ENCODE measurements at places on chromosomes 6 and 20.

DNA sequence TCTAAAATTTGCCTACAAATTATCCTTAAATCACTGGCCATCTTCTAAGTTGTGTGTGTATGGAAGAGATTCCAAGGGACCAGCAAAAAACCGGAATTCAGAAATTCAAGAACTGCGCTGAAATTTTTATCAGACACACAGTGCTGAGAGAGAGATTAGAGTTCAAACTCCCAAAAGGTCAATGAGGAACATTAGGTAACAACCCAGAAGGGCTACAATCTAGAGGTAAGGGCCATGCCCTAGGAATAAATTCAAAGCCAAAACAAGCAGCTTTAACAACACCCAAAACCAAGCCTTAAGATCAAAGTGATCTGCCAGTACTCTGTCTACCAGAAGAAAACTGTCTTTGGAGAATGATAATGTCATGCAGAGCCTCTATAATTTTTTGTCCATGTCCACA lies 17.8 kb downstream of the SRSF12 start:
- DNase-seq = no peak

- no peak for DNase-seq
Measured at GRCh38 chr6:144335311-144335861, 50.3 kb downstream of the UTRN start.

DNA sequence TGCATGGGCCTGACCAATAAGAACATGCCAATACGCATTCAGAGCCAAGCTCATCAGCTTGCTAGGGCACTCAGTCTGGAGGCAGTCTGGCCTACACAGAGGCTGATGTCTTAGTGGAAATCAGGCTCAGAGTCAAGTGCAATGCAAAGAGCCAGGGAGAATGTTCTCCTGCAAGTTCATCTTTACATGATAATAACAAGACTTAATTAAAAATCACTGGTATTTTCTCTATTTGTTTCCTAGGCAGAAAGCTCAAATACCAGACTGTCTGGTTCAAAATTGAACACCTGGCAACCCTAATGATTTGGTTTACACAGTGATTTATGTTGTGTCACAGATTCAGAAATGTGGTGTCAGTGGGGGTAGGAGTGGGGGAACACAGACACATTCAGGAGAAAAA lies 689.3 kb upstream of the FLRT3 start:
- DNase-seq = no peak

GRCh38 chr20:32199006-32199405 lies 8.5 kb downstream of the PLAGL2 start:
- no peak for DNase-seq

DNA sequence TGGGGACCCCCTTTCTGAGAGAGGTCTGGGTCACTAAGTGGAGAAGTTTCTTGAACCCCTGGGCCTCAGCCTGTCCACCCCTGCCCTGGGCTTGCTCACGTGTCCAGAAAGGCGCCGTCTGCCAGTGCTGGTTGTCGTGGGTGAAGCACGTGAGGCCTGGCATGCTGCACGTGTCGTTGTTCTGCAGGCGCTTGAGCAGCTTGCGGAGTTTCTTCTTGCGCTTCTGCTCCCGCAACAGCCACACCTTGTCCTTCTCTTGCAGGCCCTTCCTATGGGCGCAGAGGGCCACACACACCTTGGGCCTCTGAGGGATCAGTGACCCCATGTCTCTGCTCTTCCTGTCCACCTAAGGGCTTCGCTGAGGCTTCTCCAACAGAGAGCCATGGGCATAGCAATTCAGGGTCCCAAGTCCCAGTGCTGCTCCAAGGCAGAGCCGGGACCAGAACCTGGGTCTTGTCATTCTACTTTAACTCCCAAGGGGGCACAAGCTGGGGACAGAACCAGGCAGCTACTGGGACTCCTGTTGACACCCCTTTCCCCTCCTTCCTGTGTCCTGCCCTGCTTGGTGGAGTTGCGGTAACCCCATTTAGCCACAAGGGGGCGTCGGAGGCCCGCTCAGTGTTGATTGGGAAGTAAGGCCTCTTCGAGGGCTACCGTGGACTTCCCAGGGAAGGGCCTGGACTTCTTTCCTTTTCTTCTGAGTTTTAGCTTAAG lies 121.8 kb downstream of the SULF2 start:
- DNase-seq = peak; percentile 76

DNA sequence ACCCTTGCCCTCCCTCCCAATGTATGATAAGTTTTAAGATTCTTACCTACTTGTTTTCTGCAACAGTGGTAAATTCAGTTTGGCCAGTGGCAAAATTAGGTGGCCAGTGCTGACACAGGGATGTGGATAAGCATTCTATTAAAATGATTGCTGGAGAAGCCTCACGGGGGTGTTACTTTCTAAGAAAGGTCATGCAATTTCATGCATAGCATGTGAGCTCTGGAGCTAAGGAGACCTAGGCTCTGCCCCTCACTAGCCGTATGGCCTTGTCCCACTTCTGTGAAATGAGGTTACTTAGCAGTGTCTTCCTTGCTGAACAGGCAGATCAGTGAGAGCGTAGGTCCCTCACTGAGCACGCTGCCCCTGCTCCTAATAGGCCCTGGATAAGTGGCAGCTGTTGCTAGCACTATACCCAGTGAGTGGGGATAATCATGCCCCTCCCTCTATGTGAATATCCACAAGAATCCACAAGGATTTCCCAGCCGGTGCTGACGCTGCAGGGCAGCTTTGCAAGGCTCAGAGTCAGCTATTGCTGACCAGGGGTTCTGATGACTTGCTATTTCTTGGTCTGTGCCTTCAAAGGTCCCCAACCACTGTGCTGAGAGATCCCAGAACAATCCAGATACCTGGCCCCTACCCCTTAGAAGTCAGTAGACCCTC lies 86.5 kb upstream of the MRPS10 start:
- DNase-seq = no peak

DNA sequence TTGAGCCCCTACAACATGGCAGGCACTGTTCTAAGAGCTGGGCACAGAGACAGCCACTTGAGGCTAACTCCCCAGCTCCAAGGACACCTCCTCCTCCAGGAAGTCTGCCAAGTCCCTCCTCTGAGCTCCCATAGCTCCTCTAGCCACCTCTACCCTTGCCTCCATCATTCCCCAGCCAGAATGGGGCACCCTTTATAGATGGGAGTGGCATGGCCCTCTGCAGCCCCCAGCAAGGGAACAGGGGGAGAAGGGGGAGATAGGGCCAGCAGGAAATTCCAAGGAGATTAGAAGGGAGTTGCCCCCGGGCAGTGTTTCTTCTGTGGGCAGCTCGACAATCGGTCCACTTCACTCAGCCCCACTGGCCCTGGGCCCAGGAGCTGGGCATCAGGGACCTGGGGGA lies 19.7 kb upstream of the TLDC2 start:
- no peak for DNase-seq

DNA sequence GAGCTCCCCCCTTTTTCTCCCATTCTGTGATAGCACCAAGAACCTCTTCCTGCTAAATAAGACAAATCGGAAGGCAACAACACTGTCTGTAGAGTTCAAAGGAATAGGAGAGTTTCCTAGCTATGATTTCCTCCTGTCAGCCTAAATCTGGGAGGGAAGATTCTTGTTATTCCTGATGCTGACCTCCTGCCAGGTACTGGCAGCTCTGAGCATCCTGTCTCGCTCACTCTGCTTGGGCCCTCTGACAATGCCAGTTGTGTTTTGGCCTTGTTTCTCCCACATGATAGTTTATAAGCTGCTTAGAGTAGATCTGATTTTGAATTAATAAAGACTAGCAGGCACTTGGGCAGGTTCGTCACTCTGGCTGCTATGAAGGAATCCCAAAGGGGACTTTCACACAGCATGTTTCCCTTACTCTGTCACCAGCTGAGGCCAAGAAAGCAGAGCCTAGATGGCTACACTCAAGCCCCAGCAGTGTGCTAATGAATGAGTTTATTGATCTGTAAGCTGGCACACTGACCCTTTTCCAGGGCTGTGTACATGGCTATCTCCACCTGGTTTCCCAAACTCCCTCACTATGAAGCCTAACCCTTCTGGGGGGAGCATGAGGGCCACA lies 52.3 kb downstream of the UQCC1 start:
- DNase-seq = no peak

DNA sequence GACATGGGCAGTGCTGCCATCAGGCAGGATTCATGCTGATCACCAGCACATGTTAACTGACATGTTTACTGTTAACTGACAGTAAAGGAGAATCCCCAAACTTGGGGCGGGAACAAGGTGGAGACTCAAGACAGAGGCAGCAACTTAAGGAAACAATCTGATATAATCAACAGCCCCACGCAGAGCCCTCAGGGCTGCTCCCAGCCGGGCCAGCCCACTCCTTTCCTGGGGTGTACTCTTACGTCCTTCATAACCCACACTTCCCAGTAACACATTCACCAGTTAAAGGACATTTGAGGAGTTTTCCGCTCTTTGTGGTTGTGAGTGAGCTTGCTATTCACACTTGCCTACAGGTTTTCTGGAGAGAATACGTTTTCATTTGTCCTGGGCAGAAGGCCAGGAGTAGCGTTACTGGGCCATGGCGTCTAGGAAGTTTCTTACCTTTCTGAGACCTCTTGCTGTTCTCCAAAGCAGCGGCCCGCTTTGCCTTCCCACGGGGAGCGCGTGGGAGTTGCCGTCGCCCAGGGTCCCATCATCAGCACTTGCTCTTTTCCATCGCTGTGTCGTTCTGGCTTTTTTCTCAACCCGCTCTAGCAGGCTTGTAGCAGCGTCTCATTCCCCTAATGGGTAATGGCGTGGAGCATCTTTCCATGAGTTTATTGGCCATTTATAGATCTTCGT lies 56.4 kb downstream of the FOXF2 start:
- DNase-seq = no peak

- DNase-seq = no peak
Measured at GRCh38 chr6:43833223-43833995, 63.4 kb downstream of the VEGFA start.

GRCh38 chr20:2663887-2664719 lies at the start of gene IDH3B:
IDH3B (minus strand) TSS chr20:2664216; CDS start chr20:2664188, 28 bp downstream.
- DNase-seq = peak; percentile 89

DNA sequence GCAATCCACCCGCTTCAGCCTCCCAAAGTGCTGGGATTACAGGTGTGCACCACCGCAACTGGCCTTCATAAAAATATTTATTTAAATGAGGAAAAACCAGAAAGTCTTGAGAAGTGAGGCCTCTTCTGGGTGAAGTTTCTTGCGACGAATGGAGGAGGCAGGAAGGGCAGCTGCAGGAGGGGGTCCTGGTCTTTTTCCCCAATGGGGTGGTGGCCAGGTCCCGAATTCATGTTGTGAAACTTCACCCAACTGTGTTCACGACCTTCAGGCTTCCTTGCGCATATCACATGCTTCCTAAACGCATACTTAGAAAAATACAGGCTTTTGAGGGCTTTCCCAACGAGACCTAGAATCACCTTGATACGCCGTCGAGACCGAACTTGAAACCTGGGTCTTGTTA lies 145.1 kb downstream of the CDH4 start:
- no peak for DNase-seq

GRCh38 chr6:39490108-39490507 lies 167.6 kb upstream of the KCNK16 start:
- no peak for DNase-seq

DNA sequence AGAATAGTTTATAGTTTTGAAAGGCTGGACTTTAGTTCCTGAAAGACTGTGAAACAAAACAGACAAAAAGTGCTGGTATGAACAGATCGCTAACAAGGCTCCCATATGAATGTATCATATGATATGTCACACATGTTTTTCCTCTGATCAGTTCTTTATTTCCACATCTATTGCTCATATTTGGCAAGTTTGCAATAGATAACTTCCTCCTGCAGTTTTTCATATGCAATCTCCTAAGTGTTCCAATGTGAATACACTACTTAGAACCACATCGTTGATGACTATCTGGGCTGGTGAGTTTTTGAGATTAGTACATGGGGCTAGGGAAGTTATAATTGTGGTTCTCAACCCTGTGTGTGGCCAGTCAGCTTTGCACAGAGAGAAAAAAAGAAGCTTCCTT lies 23.1 kb downstream of the CRYBG1 start:
- no peak for DNase-seq

DNA sequence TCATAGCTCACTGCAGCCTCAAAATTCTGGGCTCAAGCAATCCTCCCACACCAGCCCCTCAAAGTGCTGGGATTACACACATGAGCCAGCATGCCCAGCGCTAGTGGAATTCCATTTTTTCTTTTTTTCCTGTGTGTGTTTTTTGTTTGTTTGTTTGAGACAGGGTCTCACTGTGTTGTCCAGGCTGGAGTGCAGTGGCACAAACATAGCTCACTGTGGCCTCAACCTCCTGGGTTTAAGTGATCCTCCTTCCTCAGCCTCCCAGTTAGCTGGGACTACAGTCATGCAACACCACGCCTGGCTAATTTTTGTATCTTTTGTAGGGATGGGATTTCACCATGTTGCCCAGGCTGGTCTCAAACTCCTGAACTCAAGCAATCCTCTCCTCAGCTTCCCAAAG lies 14.1 kb upstream of the PARD6B start:
- no peak for DNase-seq

GRCh38 chr6:63904650-63905248 lies 269.1 kb downstream of the PHF3 start:
- no peak for DNase-seq

DNA sequence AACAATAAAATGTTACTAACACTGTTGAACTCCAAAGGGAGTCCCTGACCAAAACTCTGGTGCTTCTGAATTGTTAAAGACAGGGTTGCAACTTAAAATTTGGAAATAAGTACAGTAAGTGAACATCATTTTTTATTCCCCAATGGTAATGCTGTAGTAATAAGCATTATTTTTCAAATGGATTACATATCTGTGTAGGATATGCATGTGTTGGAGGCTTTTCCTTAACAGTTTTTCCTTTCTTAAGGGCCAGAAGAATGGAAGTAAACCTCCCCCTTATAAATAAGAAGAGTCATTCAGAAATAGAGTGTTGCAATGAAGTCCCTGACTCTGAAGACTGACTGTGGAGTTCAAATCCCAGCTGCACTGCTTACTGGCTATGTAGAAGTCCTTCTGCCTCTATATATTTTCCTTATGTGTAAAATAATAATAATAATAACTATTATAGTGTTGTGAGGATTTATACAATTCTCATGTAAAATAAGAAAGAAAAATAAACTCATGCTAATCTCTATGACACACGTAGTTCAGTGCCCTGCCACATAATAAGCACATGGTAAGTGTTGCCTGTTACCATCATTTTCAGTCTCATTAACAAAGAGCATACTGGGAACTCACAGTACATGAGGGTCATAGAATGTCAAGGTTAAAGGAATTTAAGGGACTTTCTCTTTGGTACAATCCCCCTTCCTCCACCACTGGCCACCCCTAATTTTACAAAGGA lies 129.8 kb upstream of the SMLR1 start:
- no peak for DNase-seq

All from GM12892 (cell line).